ENCODE measurements at places on chromosomes 4 and X.

GRCh38 chr4:185119927-185120630, 23.0 kb upstream of the SLC25A4 start:
- no peak for DNase-seq

- no peak for DNase-seq
Observed at GRCh38 chr4:20075248-20075871, 176.3 kb upstream of the SLIT2 start.

- DNase-seq, result no peak
Observed at GRCh38 chrX:50169717-50170116, 31.1 kb downstream of the AKAP4 start.

- DNase-seq, result no peak
Observed at GRCh38 chr4:137861682-137862081, 329.4 kb upstream of the PCDH18 start.

DNA sequence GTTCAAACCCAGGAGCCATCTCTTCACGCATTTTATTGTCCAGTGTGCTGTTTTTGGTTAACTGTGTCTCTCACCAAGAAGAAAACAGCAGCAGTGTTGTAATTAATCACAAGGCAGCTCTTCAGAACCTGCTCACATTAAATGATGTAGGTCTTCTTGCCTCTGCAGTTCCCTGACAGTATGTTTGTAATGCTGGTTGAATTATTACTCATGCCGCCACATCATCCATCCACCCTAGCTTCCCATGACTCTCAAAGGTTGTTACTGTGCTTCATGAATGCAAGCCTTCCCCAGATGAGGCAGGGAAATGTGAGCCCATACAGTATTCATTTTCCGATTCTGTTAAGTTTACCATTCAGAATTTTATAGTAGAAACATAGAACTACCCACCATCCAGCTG, 17.4 kb downstream of the TLR10 start:
- DNase-seq, result no peak

DNA sequence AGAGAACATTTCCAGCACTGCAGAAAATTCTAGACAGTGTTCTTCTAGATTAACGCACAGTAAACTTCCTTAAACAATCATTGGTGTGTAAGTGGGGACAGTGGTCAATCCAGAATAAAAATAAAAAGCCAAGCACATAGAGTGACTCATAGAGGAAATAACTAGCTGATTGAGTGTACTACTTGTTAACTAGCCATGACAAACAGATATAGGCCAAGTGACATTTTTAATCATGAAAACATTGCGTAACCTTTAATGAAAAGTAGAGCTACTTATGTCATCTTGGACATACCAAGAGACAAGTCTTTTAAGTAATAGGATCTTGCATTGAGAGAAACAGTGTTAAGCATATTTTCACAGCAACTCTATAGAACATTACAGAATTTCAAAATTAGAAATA, 233.9 kb upstream of the MAB21L2 start:
- no peak for DNase-seq

- DNase-seq, result no peak
Observed at GRCh38 chr4:26821677-26822503, 38.8 kb upstream of the STIM2 start.

GRCh38 chr4:150525321-150525868, 56.6 kb upstream of the MAB21L2 start:
- DNase-seq, result no peak

- no peak for DNase-seq
Observed at GRCh38 chrX:135383249-135383648, 38.5 kb upstream of the SMIM10L2A start.

Data from cortex of kidney (tissue), 1 donor.